ENCODE measurements at places on chromosomes 6 and 20.

- no peak for DNase-seq
Measured at GRCh38 chr6:47263268-47263667, 46.4 kb downstream of the TNFRSF21 start.

GRCh38 chr6:10205892-10206291 lies 209.0 kb downstream of the TFAP2A start:
- no peak for DNase-seq

DNA sequence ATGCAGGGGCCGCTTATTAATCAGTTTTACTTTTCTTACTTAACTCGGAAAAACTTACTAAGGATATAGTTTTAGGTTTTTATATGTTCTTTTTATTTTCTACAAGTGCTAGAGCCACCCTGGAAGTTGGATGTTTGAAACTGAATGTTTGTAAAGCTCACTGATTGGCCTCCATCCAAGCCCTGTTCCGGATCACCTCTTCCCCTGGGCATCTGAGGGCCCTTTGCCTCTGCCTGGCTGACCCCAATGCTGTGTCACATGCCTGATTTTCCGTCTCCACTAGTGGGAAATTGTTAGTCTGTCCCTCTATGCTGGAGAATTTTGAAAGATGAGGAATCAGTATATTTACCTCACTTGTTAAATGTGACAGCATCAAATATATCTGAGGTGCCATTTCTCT lies 79.3 kb downstream of the SLC35F1 start:
- DNase-seq, result no peak

GRCh38 chr6:103215847-103216246 lies 1643.9 kb downstream of the HACE1 start:
- DNase-seq, result no peak

DNA sequence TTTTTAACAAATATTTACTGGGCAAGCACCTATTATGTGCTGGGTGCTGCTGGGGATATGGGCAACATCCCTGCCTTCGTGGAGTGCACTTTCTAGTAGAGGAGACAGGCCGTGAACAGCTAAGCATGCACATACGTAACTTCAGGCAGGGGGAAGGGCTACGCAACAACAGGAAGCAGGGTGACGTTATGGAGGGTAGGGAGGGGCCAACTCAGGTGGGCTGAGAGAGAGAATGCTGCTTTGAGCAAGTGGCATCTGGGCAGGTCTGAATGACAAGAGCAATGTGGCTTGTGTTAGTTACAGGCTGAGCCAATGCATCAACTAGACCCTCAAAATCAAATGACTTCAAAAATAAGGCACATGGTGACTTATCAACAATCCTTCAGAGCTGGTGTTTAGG lies 112.1 kb downstream of the CDC5L start:
- DNase-seq, result no peak

DNA sequence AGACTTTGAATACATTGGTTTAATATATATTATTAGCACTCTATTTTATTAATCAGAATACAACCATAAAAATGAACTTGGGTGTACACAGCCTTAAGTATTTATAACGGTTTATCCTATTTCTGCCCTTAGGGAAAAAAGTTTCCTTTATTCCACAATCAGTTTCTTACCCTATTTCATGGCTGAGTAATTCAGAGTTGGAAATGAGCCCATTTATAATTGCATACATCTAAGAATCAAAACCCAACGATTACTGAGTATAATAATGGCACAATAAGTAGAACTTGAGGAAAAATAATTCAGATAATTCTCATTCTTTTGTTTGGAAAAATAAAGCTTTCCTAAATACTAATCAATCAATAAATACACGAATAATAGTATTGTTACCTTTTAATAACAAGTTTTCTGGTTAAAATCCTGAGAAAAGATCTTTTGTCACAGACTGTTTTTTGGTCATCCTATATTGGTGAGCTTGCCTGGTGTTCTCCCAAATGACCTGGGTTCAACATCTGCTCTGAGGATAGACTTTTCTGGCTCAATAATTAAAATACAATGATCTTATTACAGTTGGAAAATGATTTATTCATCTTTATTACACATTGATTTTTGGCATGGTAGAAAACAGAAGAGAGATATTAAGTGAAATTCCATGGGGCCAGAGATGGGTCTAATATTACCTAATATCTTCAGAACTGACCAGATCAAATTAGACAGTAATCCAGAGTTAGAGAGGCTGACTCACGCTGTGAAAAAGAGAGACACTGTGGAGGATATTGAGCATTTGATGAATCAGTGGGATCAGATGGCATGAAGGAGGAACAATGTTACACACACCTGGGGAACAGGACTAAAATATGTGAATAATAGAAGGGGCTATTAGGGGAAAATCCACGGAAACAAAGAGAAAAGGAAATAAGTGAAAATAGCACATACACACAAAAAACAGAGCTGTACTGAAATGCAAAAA lies 162.1 kb upstream of the TBX18 start:
- no peak for DNase-seq

DNA sequence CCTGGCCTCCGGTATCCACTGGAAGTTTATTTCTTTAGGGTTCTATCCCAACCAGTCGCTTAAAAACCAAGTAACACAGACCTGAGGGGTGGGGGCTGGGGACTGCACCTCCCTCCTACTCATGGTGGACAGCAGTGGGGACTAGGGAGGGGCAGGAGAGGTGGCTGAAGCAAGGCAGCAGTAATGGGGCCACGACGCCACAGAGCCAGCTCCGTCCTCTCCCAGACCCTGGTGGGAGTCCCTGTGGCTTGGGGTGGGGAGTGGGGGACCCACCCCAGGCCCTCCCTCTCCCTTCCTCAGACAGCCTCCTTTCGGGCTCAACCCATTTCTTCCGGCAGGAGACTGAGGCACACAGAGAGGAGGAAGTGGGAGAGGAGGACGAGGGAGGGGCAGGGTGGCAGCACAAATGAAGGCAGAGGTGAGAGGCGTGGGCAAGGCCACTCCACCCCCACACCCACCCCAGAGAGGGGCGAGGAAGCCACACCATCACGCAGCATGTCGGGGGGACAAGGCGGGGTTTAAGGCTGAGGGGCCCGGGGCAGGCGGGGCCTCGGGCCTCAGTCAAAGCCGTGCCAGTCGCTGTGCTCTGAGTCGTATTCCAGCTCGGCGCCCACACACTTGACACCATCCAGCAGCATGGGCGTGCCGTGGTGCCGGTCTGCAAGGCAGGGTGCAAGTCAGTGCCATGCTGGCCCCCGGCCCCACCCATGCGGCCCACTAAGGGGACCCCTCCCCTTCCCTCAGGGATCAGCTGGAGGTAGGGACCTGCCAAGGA lies 13.9 kb downstream of the ADISSP start:
- no peak for DNase-seq

DNA sequence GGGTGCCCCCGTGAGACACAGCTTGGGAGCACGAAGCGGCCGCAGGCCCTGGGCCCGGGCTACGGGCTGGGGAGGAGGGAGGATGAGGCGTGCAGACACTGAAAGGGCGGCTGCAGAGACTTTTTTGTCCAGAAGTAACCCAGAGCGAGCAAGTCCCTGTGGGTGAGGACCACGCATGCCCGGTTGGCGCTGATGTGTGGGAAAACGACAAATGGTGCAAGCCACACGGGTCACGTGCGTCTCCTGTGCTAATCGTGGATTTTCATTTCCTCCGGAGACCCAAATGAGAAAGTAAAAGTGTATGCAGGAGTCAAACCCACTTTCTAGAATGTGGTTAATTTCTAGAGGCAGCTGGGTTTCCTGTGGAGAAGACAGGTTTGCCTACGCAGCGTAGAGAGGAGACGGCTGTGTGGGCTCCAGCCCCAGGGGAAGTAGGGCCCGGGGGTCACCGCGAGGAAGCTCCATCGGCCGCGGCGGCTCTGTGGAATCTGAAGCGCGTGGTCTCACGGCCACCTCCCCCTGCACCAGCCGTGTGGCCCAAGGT lies 19.0 kb downstream of the DLL1 start:
- DNase-seq, result peak; percentile 59

DNA sequence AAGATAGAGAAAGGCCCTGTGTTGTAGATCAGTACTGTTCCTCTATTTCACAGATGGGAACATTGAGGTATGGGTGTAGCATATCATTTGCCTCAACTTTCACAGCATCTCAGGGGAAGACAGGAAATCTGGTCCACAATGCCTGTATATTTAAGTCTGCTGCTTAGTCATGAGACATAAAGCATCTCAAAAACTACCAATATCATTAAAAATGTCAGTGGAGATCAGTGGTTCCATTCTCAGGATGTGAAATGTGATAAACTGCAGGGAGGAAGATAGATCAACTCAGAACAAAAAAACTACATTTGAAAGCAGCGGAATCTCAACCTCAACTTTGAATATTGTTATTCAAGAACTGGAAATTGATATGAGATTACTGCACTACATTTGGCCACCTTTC lies 192.9 kb upstream of the PREP start:
- no peak for DNase-seq

- DNase-seq, result no peak
Measured at GRCh38 chr6:119612911-119613381, 263.4 kb upstream of the MAN1A1 start.

DNA sequence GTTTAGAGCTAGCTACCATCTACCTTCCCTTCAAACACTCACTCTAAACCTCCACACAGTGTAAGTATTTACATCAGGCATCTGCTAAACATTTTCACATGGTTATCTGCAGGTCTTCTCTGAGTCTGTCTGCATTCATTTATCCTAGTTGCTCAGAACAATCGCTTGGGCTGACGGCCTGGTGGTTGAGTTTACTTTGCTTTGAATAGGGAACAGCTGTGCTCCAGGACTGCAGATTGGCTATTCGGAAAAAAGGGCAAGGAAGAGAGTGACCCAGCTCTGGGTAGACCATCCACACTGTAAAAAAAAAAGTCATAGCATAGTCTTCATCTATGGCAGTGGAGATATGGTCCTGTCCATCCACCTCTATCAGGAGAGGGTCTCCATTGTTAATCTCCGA lies 115.3 kb upstream of the ESR1 start:
- no peak for DNase-seq

GRCh38 chr20:3704087-3704486 lies 8.3 kb downstream of the SIGLEC1 start:
- no peak for DNase-seq

Measured in T-helper 2 cell (primary cell).